Colonic mucosa (tissue), 4 donors: ENCODE measurements at places on chromosomes 1 and 21.

GRCh38 chr1:203521074-203521794 is 27.3 kb downstream of the OPTC start:
- DNase-seq: no peak

GRCh38 chr1:8026153-8026975 is at the start of gene ERRFI1:
ERRFI1 (minus strand) TSS chr1:8026309; CDS start chr1:8015619, 10,690 bp downstream.
- DNase-seq: peak; percentile 94

GRCh38 chr1:47903723-47904122 is 93.5 kb downstream of the TRABD2B start:
- no peak for DNase-seq

DNA sequence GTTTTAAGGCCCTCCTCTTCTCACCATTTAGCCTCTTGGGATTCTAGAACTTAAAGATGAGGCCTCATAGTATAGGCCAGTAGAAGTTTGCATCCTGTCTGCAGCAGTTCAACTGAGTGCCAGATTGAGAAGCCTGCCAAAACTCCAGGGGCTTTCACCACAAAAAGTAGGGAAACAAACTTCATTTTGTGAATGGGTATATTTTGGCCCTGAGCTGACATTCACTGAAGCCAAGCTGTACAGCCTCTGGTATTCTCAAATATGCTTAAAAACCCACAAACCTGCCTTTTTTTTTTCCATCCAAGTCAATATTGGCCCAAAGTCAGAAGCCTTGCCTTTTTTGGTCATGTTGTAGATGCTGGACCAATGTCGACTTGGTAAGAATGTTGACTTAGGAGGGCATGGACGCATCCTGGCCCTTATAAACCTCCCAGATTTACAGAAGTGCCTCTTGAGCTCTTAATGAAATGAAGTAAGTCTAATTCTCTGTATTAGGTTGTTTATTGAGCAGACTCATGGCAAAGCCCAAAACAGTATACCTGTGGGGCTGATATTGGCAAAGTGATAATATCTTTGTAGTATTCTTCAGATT is 337.5 kb downstream of the CHRM3 start:
- no peak for DNase-seq

DNA sequence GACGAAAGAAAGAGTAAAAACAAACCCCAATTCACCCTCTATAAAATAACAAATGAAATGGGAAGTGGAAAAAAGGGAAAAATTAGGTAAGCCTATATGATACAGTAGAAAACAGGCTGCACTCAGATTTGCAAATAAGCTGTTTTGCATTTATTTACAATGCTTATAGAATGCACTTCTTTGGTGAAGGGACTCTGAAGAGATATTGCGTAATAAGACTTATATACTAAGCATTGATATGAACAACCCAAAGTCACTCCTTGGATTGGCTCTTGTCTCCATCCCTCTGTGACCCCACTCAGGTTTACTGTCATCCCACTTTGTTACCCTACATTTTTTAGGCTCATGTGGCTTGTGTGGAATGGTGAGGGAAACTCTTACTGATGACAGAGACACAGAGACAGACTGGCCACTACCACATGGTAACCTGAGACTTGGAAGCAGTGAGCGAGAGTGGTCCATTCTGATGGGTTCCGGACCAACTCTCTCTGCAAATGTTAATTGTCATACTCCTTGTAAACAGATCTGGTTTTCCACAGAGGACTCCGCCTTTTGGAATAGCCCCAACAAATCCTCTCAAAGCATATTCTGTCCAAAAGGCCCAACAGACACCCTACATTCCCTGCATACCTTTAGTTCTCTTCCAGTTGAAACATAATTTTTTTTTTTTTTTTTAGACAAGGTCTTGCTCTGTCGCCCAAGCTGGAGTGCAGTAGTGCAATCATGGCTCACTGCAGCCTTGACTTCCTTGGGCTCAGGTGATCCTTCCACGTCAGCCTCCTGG is 11.0 kb downstream of the GSTM5 start:
- no peak for DNase-seq

- DNase-seq: peak; percentile 59
Observed at GRCh38 chr1:66764994-66765578, 12.8 kb downstream of the DYNLT5 start.

DNA sequence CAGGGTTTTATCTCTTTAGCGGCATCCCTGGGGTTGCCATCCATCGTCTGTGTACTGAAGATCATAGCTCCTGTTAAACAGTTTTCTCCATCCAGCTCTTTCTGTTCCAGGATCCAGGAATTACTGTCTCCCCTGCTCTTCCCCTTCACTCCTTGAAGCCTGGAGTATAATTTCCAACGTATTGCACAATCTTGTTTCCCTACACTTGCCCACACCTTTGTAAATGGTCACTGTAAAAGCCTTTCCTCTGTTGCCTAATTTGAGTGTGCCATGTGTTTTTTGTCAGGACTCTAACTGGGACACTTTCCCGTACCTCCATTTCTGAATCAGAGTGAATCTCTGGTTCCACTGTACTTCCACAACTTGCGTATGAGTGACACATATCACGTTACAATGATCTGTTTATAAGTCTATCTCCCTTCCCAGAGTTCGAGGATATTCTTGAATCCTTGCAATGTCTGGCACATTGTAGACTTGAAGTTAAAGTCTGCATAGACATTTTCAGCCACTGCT is 199.6 kb upstream of the SNX7 start:
- DNase-seq: no peak

- DNase-seq: no peak
Observed at GRCh38 chr1:102365071-102365470, 368.3 kb upstream of the OLFM3 start.

DNA sequence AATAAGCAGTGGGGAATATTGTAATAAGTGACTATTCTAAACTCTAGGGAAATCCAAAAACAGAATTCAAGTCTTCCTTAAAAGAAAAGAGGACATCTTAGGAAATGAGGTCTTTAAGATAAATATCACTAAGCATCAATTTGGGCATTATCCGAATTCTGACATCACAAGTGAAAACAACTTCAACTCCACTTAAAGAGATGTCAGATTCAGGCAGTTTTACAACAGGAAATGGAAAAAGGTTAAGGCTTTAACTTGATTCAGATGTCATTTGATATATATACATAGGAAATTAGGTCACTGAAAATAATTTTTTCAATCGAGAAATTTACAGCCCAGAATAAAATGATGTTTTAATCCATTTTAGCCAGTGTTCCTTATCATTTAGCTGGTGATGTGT is 435.4 kb downstream of the SETD4 start:
- no peak for DNase-seq

GRCh38 chr1:32518976-32519375 is 20.3 kb upstream of the ZBTB8A start:
- no peak for DNase-seq
